ENCODE measurements at places on chromosomes 3 and 15.

DNA sequence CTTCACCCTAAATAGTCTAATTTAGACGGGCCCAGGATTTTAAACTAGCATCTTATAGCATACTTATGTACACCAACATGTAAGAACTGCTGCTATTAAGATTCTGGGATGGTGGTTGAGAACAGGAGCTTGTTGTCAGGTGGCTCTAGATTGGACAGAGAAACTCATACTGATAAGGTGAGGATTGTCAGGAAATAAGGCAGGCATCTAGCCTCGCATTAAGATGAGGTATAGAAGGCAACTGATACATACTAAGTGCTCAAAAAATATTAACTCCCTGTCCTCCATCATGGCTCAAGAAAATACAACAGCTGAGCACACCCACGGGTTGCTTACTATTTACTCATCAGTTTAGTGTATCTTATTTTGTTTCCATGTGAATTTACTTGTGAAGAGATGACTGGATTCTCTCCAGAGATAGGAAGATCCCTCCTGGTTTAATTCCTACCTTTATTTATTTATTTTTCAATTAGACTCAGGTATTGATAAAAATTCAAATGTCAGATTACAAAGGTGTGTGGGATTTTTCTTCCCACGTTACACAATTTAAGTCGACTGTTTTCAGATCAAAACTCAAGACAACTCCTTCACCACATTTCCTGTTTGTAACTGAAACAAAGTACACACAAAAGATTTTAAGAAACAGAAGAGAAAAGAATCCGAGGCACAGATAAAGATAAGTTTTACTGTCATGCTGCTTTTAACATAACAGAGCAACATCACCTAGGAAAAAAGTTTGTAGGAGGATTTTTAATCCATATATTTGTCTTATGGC, at the start of gene TRAT1:
Gene TRAT1 (plus strand): TSS at position 664 of the 775 bp plus-strand sequence. CDS start 142 bp downstream, outside the sequence.
- DNase-seq = no peak

DNA sequence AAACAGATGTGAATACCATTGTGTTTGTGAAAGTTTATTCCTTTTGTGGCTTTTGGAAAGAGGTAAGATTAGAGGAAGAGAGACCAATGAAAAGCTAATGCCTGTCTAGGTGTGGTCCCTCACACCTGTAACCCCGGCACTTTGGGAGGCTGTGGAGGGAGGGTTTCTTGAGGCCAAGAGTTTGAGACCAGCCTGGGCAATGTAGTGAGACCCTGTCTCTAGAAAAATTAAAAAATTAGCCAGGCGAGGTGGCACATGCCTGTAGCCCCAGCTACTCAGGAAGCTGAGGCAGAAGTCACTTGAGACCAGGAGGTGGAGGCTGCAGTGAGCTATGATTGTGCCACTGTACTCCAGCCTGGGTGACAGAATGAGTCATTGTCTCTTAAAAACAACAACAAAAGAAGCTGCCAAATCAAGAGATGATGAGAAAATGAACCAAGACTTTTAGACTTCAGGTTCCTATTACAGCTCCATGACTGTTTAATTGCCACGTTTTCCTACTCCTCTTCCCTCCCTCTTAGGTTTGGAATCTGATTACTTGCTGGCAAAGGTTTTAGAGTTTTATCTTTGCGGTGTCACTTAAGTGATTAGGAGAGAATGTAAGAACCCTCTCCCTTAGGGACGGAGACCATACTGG, 68.7 kb downstream of the CGNL1 start:
- no peak for DNase-seq

DNA sequence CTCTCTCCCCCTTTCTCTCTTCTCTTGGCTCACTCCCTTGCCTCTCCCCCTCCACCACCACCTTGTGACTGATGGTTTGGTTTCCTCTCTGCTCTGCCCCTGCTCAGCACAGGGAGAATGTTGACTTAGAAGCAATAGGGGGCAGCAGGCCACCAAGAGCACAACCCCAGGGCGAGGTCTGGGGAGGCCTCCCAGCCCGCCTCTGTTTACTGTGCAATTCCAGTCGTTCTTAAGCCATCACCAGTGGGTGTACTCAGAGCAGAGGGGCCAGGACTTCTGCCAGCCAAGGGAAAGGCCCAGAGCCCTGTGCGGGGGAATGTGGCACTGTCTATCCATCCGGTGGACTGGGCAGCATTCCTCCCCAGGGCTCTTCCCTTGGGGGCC, 5.7 kb upstream of the APEH start:
- no peak for DNase-seq

DNA sequence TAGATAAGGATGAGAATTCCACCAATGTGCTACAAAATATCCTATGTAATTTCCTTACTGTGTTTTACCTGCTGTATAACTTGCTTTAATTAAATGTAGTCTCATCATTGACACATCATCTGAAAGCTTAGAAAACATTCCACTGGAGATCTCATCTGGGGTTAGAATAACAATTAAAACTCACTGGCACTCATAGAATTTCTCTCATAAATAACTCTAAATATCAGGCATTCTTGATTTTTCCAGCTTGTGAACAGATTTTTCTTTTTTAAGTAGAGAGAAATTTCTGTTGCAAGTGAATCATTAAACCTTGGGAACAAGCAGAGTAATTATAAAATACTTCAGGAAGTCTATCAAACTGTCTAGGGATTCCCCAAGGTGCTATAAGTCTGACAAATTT, 843.8 kb downstream of the NAALADL2 start:
- no peak for DNase-seq

GRCh38 chr15:40510201-40510600, 39.4 kb downstream of the CHST14 start:
- no peak for DNase-seq

- no peak for DNase-seq
Measured at GRCh38 chr3:105347625-105348302, 18.9 kb upstream of the ALCAM start.

DNA sequence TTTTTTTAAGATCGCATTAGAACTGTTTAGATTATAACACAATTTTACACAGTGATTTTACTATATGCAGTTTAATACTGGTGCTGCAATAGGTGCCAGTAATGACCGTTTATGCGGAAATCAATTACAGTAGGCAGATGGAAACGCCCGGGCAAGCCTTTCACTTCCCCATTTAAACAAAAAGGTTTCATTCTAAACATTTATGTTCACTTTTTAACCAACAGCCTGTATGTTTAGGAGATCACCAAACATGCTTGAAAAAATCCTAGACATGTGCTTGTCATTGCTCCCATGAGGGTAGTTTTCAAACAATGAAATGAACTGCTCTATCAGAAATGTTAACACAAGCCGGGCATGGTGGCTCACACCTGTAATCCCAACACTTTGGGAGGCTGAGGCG, 2.7 kb downstream of the BNIP2 start:
- no peak for DNase-seq

GRCh38 chr15:27842526-27842925, 256.6 kb downstream of the OCA2 start:
- DNase-seq = no peak

DNA sequence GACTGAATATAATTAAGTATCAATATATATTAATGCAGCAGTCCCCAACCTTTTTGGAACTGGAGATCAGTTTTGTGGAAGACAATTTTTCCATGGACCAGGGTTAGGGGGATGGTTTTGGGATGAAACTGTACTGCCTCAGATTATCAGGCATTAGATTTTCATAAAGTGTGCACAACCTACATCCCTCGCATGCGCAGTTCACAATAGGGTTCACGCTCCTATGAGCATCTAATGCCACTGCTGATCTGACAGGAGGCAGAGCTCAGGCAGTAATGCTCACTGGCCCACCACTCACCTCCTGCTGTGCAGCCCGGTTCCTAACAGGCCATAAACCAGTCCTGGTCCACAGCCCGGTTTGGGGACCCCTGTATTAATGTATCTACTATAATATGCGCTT, 95.6 kb downstream of the ULK4 start:
- no peak for DNase-seq

- no peak for DNase-seq
Measured at GRCh38 chr3:126395846-126396513, 1.3 kb downstream of the CFAP100 start.

- no peak for DNase-seq
Measured at GRCh38 chr15:80840182-80841130, 61.3 kb downstream of the CEMIP start.

Data from stimulated activated CD8-positive, alpha-beta memory T cell treated with anti-CD3 and anti-CD28 coated beads, Interleukin-4, amount 100 ng/mL, for 48 hours (primary cell).